Mucosa of descending colon (tissue), 3 donors: ENCODE measurements at places on chromosomes 13 and 19. TPM values are rescaled to one million over a fixed set of nuclear protein-coding genes. Genes with fewer than 3 reads are reported as not detected.

The LILRB1 gene
- 10.7 TPM for total RNA-seq

GRCh38 chr13:49409008-49409407 is 34.9 kb downstream of the CAB39L start:
- DNase-seq = no peak

- no peak for DNase-seq
Observed at GRCh38 chr13:95123726-95124125, 177.5 kb downstream of the ABCC4 start.

GRCh38 chr13:40576369-40576768 is 90.1 kb downstream of the FOXO1 start:
- no peak for DNase-seq

DNA sequence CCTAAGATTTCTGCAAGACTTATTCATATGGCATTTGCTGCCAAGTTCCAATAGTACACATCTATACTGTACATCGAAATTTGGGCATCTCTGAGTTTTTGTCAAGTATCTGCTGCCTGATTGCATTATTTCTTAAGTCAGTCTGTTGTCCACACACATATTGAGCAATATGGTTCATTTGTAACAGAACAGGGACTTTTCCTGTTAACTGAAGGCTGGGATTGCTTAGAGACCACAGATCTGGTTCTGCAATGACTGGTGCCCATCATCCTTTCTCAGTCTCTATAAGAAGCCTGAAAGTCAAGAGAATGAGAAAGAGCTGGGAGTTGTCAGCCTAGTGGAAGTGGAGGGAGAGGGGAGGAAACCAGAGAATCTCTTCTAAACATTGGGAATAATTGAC is 22.5 kb upstream of the MYCBP2 start:
- DNase-seq = no peak
